ENCODE measurements at places on chromosomes 5 and 9.

DNA sequence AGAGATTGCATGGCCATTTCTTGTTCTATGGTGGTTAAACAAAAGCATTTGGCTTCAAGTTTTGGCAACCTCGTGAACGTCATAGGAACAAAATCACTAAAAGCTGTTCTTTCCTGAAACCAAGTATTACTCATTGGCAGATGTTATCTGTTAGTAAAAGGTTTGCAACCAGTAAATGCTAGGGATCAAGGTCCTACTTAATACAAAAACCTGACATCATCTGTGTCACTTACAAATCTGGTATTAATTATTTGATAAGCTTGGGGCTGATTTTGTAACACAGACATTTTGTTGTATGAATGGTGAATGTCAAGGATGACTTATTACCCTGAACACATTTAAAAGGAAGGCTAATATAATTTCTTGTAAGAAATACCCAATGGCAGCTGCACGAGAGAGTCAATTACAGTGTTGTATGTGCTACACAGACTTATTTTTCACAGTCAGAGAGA is 486.4 kb upstream of the ZNF608 start:
- DNase-seq, result no peak

DNA sequence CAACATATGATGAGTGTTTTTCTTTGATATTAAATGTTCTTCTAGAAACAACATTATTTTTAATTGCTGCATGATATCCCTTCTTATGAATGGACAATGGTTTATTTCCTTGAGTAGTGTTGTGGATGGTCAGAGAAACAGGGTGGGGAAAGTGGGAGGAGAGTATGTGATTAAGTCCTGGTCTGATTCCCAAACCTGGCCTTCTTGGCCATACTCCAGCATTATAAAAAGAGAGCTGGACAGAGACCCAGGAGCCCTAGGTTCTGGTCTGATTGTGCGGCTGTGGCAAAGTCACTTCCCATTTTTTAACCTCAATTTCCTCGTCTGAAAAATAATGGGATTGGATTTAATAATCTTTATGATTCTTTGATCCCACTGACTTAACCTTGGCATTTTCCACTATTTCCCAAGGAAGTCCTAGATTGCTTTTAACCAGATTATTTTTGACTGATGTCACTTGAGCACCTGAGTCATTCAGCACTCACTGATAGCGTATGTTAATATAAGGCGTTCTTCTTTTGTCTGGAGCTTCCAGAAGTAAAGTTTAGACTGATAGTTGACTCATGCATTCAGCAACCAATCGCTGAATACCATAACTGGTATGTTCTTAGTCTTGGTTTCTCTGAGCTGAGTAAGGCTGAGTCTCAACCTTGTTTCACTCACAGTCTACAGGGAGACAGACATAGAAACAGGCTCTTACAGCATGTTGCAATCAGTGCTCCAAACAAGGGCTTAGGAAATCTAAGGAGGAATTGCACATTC is 26.2 kb downstream of the OSMR start:
- no peak for DNase-seq

DNA sequence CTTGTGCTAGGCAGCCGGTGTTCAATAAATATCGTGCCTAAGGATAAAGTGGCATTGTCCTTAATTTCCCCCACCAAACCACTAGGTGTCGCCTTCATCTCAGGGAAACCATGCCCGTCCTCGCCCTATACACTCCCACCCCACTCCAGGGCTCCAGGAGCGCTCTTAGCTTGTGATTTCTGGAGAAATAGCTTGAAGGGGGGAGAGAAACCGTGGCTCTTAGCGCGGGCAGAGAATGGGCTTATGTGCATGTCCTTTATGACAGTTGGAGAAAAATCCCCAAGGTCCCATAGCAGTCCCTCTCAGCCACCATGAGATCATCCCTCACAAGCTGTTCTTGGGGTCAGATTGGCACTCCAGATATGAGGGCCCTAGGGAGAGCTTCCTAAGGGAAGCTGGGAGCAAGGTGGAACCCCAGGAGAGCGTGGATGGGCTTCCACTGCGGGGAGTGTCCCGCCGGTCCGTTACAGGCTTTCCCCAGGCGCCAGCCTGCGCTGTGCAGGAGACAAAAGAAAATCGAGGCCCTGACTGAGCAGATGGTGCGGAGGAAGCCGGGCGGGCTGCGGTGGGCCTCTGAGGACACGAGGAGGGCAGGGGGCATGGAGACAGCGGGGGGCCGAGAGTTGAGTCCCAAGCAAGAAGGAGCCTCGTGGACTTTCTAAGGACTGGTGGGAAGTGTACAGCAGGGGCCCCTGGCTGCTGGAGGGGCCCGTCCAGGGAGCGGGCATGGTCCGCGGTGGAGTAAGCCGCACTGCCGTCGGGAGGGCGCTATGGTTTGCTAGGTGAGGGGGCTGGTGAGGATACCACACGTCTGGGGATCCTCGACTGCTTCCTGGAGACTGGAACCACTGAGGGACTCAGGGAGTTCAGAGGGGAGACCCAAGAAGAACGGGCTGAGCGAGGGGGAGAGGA is 750 bp upstream of the NPR2 start:
- peak; percentile 91 for DNase-seq

- DNase-seq, result peak; percentile 5
Measured at GRCh38 chr9:14692470-14693250, 572 bp downstream of the ZDHHC21 start.

- no peak for DNase-seq
Measured at GRCh38 chr5:179258001-179258921, 87.0 kb downstream of the ADAMTS2 start.

DNA sequence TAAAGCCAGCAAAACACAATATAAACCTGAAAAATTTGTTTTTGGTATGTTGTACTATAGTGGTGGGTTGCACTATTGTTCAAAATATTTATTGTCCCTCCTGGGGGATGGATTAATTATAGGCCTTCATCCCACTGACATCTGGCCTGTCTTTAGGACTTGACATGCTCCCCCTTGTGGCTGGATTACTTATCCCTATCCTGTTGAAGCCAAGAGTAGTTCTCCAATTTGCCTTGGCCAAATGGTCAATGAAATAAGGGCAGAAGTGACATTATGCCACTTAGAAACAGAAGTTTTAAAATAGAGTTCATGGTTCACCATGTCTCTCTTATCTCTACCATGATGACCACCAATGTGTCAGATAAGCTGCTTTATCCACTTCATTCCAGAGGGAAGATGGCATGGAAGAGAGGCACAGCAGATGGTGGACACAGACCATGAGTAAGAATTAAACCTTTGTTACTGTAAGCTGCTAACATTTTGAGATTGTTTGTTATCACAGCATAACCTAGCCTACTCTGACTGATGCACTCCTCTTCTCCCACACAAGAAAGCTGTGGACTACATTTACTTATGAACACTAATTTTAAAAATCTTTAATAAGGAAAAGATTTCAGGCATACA is 29.2 kb upstream of the ARHGEF28 start:
- peak; percentile 17 for DNase-seq

DNA sequence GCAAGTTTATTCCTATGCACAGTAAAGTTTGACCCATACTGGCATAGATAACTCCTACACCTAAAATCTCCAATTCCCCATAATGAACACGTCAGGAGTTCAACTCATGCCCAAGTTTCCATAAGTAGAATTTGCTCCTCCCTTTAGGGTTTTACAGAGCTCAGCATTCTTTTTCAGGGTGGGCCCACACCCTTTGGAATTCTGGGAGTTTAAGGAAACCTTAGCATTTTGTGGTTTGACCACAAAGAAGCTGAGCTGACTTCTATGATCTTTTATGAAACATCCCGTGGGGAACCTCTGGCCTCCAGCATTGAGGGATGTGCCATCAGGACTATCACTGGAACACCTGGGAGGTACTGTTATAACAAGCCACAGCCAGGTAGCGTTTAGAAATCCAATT is 220.6 kb upstream of the MAP3K1 start:
- DNase-seq, result no peak

GRCh38 chr5:5079876-5080275 is 60.3 kb upstream of the ADAMTS16 start:
- DNase-seq, result no peak

DNA sequence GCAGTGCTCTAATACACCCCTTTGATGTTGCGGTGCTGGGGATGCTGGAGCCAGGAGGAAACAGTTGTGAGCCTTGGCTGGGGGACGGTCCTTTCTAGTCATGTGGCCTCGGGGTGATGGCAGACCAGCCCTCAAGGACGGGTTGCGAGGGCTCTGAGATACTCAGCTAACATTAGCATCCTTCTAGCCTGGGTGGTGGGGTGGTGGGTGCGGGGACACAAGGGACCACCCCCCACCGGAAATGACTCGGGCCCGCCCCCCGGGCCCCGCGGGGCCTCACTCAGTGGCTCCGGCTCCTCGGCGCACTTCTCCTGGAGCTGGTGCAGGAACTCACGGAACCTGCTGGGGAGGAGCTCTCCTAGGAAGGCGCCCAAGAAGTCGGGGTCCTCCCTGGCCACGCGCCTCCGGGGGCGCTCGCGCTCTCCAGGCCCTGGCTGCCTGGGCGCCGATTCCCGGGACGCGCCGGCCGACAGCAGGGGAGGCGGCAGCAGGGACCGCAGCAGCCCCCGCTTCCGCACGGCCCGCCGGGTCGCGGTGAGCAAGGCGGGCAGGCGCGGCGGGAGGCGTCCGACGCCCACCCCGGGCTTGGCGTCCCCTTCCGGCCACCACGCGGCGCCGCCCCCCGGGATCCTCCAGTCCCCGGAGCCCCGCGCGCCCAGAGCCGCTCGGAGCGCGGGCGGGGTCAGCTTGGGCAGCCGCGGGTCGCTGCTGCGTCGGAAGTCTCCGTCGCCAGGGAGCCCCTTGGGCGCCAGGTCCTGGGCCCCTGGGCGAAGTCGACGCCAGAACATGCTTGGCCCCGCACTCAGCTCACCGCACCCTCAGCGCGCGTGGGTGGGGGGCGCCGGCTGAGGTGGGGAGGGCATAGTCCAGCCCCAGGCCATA is 873 bp downstream of the C9orf50 start:
- DNase-seq, result peak; percentile 58

- no peak for DNase-seq
Measured at GRCh38 chr9:132947756-132948155, 3.3 kb upstream of the TSC1 start.

GRCh38 chr9:134908524-134909309 is 9.0 kb downstream of the FCN1 start:
- DNase-seq, result no peak

- DNase-seq, result no peak
Measured at GRCh38 chr5:126449751-126450271, 26.6 kb downstream of the GRAMD2B start.

GRCh38 chr9:7976167-7976755 is 176.7 kb upstream of the DMAC1 start:
- no peak for DNase-seq

DNA sequence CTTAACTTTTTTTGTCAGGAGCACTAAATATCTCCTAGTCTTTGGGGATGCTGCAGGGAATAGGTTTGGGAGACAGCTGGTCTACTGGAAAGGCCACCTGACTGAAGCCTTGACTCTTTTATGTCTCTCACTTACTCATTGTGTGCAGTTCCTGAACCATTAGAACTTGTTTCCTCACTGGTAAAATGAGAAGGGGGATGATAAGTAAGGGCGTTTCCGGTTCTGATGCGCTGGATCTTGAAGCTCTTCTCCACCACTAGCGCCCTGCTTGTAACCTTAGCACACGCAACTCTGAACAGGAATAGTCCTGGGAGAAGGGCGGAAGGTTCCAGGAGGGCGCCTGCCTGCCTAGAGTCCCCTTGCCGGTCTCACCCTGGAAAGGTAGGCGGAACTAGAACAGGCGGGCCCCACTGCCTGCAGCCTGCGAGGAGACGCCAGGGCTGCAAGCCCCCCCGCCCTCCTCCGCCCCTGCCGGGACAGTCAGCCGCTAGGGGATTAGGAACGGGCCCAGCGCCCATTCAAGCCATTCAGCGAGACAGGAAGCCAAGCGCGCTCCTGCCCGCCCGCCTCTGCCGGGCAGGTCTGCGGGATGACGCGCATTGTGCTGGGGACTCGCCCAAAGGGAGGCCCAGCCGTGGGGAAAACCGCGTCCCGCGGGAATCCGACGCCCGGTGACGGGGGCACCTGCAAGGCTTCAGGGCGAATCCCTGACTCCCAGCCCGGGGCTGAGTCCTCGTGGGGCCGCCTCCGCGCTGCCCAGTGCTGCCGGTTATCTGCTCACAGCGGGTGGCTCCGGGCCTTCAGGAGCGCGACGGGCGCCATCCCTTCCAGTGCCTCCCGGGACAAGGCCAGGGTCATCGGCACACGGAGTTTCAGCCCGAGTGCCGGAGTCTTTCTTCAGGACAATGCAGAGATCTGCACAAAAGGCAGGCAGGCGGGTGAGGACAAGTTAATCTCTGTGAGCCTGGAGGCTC is 44.0 kb upstream of the XPA start:
- DNase-seq, result peak; percentile 47

DNA sequence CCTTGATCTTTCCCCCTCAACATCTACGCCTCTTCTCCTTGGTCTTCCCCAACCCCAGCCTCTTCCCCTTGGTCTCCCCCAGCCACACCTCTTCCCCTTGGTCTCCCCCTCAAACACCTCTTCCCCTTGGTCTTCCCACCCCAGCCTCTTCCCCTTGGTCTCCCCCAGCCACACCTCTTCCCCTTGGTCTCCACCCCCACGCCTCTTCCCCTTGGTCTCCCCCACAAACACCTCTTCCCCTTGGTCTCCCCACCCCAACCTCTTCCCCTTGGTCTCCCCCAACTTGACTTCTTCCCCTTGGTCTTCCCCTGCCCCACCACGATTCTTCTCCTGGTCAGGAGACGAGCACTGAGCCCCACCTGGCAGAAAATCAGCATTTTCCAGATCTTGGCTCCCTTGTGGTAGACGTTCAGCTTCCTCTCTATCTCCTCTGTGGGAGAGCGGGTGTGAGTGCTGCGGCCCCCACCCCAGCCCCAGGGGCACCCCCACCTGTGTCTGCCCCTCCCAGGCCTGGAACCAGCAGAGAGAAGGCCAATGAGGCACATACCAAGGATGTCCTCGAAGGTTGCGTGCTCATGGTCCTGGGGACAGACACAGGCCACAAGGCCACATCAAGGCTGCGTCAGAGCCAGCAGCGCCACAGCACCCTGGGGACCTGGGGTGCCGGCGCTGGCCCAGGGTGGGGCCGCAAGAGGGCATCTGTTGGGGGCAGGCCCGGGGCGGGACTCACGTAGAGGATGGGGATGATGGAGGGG is 7.0 kb downstream of the NSMF start:
- no peak for DNase-seq

- DNase-seq, result no peak
Measured at GRCh38 chr9:130205912-130206311, 33.7 kb downstream of the NCS1 start.

GRCh38 chr5:54523534-54523933 is 6.0 kb downstream of the SNX18 start:
- no peak for DNase-seq

DNA sequence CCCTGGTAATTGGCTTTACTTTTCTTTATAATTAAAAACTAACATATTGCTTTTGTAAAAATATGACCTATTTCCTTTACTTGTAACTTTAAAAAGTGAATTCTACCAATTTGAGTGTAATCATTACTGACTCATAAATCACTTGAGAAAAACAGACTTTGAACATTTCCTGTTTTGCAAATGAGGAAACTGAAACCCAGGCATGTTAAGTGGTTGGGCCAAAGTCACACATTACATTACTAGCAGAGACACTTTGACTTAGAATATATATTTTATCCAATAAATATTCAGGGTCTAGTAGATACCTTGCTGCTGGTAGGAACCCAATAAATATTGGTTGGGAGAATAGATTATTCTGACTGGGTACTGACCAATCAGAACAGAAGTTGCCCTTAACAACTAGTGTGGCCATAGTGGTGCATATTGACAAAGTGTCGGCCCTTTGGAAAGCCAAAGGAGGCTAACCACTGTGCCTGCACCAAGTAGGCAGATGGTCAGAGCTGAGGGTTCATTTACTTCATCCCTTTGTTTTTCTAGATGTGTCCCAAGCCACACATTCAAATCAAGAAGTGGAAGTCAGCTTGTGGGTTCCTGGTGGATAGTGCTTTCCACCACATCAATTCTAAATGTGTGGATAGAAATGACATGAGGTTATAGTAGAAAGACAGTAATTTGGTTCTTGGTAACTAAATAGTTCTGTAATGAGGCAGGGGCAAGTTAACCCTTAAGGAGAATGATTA is 365.1 kb upstream of the RIOK2 start:
- DNase-seq, result no peak
